CD8-positive, alpha-beta T cell (primary cell): ENCODE measurements at places on chromosomes 3 and 15.
A peak's percentile ranks its signal among the peaks of the same experiment; 100 is the strongest.

- no peak for DNase-seq
These were observed at the start of gene FAM3D for GRCh38 chr3:58666683-58667082. TSS of gene FAM3D (minus strand) at chr3:58666774. CDS start at chr3:58655563, 11,211 bp downstream.

DNA sequence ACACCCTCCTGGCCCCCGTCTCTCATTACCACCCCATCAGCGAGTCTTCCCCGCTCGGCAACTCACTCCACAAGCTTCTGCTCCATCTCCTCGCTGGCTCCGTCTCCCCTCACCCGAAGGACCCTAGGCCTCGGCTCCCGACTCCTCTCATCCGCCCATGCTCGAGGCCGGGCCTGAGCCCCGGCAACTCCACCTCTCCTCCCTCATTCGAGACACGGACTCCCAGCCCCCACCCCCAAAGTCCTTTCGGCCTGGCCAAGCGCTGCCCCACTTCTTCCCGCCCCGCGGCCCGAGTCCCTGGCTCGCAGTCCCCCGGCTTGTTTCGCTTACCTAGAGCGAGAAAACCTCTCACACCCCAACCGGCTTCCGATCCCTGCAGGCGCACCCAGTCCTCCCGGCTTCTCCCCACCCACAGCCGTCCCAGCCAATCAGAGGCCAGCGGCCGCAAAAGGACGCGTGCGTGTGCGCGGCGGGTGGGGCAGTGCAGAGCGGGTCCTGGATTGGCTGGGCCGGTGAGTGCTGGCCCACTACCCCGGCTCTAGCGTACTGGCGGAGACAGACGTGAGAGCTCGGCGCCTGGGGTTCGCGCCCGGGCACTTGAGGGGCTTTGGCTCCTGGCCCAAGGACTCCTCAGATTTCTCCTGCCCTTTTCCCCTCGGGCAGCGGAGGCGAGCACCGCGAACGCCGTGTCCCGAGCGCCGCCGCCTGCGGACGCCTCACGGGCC lies at the start of gene HIGD1A:
HIGD1A (minus strand) TSS at position 385 of the 725 bp plus-strand sequence. CDS start 10,237 bp downstream, outside the sequence.
- DNase-seq = peak; percentile 86

DNA sequence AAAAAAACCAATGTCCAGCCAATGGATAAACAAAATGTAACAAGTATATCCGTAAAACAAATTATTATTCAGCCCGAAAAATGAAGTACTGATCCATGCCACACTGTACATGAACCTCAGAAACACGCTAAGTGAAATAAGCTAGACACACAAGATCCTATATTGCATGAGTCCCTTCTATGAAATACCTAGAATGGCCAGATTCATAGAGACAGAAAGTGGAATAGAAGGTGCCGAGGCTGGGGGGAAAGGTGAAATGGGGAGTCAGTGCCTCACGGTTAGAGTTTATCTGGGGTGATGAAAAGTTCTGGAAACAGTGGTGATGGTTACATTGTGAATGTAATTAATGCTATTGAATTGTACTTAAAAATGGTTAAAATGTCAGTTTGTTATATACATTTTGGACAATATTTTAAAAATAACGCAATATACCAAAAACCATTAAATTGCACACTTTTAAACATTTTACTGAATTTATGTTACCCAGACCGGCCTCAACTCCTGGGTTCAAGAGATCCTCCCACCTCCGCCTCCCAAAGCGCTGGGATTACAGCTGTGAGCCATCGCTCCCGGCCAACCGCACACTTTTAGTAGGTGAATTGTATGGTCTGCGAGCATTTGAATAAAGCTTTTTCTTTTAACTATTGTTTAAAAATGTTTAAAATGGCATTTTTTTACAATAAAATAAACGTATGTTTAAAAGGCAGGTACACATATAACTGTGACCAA lies 2.1 kb downstream of the RNF168 start:
- DNase-seq = peak; percentile 28

GRCh38 chr3:179402963-179403362 lies 48.3 kb downstream of the GNB4 start:
- no peak for DNase-seq

GRCh38 chr3:32238453-32239306 lies at the start of gene CMTM8:
TSS of gene CMTM8 (plus strand) at chr3:32238680. CDS start at chr3:32238973, 293 bp downstream.
- peak; percentile 76 for DNase-seq

GRCh38 chr15:44275150-44275830 lies 13.2 kb upstream of the GOLM2 start:
- DNase-seq = no peak

DNA sequence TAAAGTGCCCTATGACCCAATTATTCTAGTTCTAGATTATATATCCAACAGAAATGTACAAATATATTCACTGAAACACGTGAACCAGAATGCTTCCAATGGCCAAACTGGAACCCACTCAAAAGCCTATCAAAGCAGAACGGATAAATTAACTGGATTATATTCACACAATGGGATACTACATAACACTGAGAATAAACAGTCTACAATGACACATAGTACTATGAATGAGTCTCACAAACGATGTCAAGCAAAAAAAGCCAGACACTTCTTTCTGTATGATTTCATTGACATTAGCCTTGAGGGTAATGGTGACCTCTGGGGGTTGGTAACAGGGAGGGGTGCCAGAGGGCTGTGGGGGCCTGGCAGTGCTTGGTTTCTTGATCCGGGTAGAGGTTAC lies 50.9 kb upstream of the HACD2 start:
- no peak for DNase-seq

GRCh38 chr3:102802819-102803420 lies 368.1 kb downstream of the ZPLD1 start:
- no peak for DNase-seq

- DNase-seq = no peak
These were observed 54.3 kb downstream of the DGKG start for GRCh38 chr3:186307594-186308221.

- DNase-seq = no peak
These were observed 86.4 kb downstream of the POLR2M start for GRCh38 chr15:57792724-57793449.

GRCh38 chr15:74933573-74933972 lies 4.3 kb downstream of the COX5A start:
- DNase-seq = no peak

- DNase-seq = no peak
These were observed 95.4 kb downstream of the LSM3 start for GRCh38 chr3:14273901-14274611.

DNA sequence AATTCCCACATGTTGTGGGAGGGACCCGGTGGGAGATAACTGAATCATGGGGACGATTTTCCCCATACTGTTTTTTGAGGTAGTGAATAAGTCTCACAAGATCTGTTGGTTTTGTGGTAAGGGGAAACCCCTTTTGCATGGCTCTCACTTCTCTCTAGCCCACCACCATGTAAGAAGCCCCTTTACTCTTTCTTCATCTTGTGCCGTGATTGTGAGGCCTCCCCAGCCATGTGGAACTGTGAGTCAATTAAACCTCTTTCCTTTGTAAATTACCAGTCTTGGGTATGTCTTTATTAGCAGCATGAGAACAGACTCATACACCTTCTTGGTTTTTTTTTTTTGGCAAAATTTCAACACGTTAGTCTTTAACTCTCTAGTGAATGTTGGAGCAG lies 18.1 kb downstream of the ARL8B start:
- no peak for DNase-seq

- DNase-seq = no peak
These were observed 6.5 kb upstream of the BCL2A1 start for GRCh38 chr15:79977431-79978054.

- DNase-seq = no peak
These were observed 27.2 kb downstream of the CYFIP1 start for GRCh38 chr15:22952796-22953579.
